Activated CD4-positive, alpha-beta memory T cell treated with anti-CD3 and anti-CD28 coated beads, Interleukin-2, amount 10 ng/mL, durations not matched to agents 7 days and 5 days (primary cell): ENCODE measurements at places on chromosomes 7 and 10. TPM values are rescaled to one million over a fixed set of nuclear protein-coding genes. Genes with fewer than 3 reads are reported as not detected.

Gene CTAGE4
- 3.4 TPM for total RNA-seq

Gene ACHE
- 0.13 TPM for total RNA-seq

Gene TMEM184A
- not detected for total RNA-seq

Gene SLC13A1
- total RNA-seq = not detected

Gene NT5C3A
- 86.9 TPM for total RNA-seq

Gene GHRHR
- not detected for total RNA-seq

Gene GPNMB
- 0.38 TPM for total RNA-seq

Gene TFR2
- 8.8 TPM for total RNA-seq

Gene LIPN
- not detected for total RNA-seq

Gene BRAT1
- total RNA-seq = 31.1 TPM

Gene ZNF425
- total RNA-seq = 1.1 TPM

Gene LHFPL3
- total RNA-seq = not detected

Gene HOXA1
- total RNA-seq = 0.70 TPM

Gene AP4M1
- total RNA-seq = 15.2 TPM

Gene BTBD16
- total RNA-seq = not detected

Gene CALML5
- total RNA-seq = not detected

Gene CCL24
- total RNA-seq = not detected

Gene MSMB
- not detected for total RNA-seq

Gene STOX1
- total RNA-seq = 0.60 TPM

Gene GNGT1
- not detected for total RNA-seq

Gene SPDYE8
- not detected for total RNA-seq

Gene NEURL1
- total RNA-seq = 1.1 TPM

Gene HEPACAM2
- not detected for total RNA-seq

Gene STEAP4
- total RNA-seq = not detected

Gene SPDYE2
- total RNA-seq = not detected

Gene BBIP1
- 24.8 TPM for total RNA-seq

Gene MINDY4
- total RNA-seq = 1.5 TPM
